ENCODE measurements at places on chromosomes 13 and 19.

DNA sequence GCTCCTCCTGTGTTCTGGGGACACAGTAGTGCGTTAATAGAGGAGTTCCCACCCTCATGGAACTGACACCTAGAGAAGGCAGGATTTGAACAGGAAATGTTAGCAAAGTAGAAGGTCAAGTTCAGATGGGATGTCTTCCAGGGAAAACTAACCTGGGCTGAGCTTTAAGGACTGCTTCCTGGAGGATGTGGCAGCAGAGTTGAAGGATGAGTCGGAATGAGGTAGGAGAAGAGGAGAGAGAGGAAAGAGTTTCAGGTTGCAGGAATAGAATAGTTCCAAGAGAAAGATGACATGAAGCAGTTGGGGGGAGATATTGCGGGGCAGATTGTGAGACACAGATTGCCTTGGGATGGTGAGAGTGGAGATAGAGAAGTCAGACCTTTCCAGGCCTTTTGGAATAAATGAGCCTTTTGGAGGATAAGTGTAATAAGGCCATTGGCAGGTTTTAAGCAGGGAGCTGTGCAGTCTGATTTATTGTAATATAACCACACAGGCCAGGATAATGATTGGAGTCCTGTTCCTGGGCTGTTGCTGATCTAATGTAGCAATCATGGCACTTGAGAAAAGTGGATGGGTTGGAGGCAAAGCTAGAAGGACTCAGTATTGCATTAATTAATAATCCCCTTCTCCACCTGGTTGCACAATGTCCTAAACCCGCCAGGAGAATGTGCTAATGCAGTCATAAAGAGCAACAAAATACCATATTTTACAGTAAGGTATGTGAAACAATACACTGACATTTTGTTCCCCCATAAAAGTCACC, 205.4 kb downstream of the SHISA2 start:
- DNase-seq = no peak

GRCh38 chr19:29662604-29663404, 2.5 kb upstream of the PLEKHF1 start:
- no peak for DNase-seq

GRCh38 chr19:47375694-47376588, 26.8 kb downstream of the DHX34 start:
- no peak for DNase-seq

GRCh38 chr13:105740739-105741138, 794.7 kb downstream of the EFNB2 start:
- no peak for DNase-seq

DNA sequence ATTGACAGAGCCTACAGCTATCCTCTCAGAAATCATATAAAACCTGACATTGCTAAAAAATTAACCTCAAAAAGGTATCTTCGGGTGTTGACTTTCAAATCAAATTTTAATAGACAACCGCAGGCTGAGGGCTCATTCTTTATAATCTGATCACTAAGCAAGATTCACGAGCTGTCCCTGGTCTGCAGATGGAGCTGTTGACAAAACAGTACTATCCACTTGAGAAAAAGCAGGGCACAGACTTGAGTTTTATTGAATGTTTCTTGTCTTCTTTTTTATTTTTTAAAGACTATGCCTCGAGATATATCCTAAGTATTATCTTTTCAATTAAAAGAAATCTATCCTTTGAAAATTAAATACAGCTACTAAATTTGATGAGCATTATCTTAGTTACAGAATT, 540.5 kb downstream of the PCDH9 start:
- no peak for DNase-seq

DNA sequence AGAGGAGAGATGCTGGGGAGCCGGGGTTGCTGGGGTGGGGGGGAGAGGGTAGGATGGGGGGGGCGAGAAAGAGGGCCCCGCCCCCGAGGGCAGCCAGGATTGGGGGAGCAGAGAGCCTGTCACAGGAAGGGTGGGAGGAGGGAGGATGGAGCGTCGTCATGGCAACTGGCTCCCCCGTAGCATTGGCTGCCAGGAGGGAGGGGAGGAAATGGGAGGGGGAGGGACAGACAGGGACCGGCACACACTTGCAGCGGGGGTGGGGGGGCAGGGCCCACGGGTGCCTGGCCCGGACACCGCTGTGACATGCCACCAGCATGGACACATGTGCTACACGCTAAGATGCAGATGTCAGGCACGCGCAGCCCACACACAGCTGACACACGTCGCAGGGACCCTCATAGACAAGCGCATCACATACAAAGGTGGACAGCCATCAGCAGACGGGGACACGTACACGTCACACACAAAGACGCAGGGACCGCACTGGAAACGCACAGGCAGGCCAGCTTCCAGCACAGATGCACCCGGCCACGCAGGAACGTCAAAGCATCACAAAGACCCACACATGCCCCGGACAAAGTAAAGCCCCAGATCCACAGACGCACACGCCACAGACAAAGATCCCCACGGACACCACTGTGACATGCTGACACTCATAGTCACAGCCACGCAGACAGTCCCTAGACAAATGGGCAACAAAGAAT, at the start of gene LMTK3:
LMTK3 (minus strand) TSS at position 36 of the 704 bp plus-strand sequence. CDS start 259 bp downstream, outside the sequence.
- DNase-seq = peak; percentile 72

DNA sequence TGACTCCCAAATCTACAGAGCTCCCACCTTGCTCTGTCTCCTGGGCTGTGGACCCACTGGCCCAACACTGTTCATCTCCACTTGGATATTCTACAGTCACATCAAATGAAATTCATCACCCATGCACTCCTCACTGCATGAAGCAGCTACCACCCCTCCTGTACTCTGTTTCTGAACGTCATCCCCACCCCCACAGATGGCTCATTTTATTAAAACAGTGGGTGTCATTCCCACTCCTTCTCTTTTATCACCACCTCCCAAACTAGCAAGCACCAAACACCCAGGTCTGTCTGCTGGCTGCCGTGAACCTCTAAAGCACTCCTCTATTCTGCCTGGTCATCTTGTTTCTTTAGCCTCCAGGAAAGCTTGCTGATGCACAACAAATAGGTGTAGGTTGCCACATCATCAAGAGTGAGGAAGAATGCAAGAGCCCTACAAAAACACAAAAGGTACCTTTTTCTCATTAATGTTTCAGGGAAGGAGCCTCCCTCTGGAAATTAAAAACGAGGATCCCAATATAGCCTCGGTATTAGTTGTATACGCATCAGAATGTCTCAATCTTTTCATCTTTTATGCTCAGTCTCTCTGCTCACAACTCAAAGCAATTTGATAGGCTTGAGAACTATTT, 91.8 kb downstream of the MIPEP start:
- DNase-seq = no peak

DNA sequence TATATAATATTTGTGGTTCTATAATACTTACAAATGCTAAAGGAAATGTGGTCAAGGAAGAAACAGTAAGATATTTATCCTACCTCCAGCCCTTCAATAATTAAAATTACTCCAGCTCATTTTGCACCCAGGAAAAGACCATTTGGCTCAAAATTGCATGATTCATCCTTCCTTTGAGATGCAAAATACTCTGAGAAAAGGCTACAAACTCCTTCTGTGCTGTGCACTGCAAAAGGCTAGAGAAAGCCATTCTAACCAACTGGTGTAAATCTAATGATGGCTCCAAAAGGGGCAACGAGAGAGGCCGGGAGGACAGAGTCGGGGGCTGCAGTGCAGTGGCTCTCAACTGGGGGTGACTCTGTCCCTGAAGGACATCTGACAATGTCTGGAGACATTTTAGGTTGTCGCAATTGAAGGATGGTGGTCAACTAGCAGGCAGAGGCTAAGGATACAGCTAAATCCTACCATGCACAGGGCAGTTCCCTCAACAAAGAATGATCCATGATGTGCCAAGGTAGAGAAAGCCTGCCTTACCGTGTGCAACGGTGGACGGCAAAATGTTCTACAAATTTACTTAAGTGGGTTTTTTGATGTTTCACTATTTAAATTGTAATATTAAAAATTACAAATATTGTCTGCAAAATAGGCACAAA, 32.6 kb downstream of the SLC7A1 start:
- no peak for DNase-seq

DNA sequence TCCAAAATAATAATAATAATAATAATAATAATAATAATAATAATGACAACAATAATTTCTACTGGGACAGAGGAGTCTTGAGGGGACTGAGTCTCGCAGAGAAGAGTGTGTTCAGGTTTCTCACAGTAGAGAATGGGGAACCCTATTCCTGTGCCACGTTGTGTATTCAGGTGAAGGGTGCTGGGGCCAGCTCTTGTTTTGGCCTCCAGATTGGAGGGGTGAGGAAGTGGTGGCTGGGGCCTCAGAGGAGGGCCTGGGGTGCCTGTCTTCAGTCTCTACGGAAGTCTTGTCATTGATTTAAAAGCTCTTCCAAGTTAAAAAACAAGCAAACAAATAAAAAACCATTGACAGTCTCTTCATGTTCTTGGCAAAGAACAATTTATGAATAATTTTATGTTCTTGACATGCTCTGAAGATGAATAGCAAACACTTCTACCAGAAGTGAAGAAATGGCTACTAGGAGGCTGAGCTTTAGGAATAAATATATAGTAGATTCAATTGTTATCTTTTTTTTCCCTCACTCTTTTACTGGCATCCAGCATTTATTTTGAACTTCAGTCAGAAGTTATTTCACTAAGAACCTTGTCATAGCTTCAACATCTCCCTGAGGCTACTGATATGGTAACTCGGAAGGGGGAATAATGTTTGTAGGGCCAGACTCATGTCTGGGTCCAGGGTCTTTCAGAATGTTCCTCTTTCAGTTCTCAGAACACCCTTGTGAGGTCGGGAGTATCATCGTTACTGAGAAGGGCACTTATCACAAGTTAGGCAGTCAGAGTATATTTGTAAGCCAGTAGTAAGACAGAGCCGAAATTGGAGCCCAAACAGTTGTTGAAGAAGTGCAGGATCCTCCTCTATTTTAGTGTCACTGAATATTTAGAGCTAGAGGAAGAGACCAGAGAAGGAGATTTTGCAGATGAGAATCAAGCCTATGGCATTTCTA, 13.1 kb downstream of the LRCH1 start:
- no peak for DNase-seq

GRCh38 chr19:51765086-51765485, 4.1 kb downstream of the FPR2 start:
- DNase-seq = no peak

DNA sequence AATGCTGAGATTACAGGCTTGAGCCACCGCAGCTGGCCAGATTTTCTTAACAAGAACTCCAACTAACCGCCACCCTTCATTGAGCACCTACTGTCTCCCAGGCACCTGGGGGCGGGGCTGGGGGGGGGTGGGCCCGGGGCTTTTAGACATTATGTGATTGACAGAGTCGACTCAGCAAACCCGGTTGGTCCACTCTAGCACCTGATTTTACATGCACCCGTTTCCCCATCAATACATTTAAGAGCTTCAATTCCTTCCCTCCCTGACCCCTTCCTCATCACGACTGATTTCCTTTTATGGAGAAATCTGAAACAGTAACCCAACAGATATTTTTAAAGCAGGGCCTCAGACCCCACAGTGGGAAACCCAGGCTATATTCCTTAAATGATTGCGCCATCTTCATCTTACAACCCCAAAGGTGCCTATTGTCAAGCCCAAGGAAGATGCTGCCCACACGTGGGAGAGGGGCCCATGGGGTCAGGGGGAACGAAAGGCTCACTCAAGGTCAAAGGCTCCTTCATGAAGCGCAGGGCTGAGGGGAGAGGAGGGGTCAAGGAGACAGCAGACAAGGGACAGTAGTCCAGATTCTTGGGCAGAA, 1.8 kb downstream of the INSR start:
- DNase-seq = no peak

GRCh38 chr13:113785051-113786010, 26.3 kb downstream of the TMEM255B start:
- peak; percentile 10 for DNase-seq

DNA sequence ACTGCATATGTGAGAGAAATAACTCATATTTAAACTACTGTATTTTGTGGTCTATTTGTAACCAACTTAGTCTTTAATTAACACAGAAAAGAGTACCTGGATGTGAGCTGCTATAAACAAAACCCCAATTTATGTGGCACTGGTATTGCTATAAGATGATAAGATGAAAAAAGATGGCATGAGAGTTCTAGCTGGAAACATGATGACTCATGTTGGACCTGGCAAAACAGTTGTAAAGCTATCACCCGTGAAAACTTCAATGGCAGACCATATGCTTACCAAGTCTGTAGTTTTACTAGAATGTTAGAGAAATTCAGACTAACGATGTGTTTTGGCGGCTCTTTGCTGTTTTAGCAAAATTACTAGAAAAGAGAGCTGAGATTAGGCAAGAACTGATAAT, 69.6 kb upstream of the PCDH9 start:
- DNase-seq = no peak

GRCh38 chr19:30390356-30390988, 18.3 kb downstream of the ZNF536 start:
- DNase-seq = no peak

DNA sequence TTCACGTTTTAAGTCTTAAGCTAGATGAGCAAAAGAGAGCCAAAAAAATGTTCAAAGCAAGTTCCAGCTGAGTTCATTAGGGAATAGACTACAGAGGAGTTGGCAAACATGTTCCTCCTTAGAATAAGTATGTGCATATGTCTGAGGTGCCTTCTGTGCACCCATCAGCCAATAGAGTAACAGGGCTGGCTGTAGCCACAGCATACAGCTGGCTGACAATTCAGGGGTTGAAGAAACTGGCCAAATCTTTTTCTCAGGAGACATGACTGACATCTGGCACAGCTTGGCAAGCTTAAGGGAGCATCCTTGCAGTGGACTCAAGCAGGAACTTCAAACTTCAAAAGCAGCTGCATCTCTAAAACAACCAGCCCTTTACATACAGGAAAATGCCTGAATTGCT, 414.8 kb upstream of the PCDH20 start:
- no peak for DNase-seq

DNA sequence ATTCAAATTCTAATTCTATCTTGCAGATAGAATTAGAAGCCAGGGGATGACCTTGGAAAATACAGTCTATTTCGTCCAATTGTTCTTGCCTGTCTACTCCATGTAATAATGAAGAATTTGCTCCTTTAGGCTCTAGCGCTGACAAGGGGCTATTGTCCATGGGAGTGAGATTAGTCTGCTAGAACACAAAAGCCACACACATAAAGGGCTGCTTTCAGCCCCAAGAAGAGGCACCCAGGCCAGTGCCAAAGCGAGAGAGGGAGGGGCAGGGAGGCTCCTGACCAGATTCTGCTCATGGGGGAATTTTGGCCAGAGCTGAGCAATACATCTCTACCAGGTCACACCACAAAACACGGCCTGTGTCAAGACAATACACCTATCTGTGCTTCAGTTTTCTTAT, 1306.9 kb downstream of the UQCRFS1 start:
- no peak for DNase-seq

GRCh38 chr19:30371161-30371836, 885 bp upstream of the ZNF536 start:
- no peak for DNase-seq

DNA sequence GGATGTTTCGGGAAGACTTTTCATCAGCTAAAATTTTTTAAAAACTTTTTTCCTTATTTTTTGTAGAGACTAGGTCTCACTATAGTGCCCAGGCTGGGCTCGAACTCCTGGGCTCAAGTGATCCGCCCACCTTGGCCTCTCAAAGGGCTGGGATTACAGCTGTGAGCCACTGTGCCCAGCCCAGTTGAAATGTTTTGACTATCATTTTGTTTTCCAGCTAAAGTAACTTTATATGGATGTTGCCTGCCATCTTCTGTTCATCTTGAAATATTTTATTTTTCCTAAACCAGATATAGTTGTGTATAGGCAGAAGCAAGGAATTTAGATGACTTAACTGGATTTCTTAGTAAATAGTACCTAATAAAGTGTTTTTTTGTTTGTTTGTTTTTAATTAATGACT, 7.0 kb downstream of the CAB39L start:
- no peak for DNase-seq

GRCh38 chr19:27962264-27962663, 1250.7 kb downstream of the UQCRFS1 start:
- DNase-seq = no peak

GRCh38 chr13:33554919-33555791, 262.8 kb upstream of the RFC3 start:
- no peak for DNase-seq
